Left lobe of liver (tissue), 2 donors: ENCODE measurements at places on chromosomes 4 and X.

DNA sequence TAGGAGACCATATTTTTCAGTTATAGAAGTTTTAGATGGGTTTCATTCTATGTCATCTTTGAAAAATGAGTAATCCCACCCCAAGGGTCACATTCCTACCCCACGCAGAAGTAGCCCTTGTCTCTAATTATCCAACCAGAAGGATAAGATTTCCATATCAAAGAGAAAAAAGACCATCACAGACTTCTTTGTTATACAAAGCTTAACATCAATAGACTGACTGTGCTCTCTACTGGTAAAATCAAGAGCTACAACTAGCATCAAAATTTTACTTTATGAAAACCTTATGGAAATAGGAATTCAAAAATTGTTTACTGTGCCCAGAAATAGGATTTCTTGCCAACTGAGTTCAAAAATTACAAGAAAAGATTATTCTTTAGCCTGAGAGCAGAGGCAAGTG, 24.9 kb downstream of the TNMD start:
- DNase-seq: no peak

DNA sequence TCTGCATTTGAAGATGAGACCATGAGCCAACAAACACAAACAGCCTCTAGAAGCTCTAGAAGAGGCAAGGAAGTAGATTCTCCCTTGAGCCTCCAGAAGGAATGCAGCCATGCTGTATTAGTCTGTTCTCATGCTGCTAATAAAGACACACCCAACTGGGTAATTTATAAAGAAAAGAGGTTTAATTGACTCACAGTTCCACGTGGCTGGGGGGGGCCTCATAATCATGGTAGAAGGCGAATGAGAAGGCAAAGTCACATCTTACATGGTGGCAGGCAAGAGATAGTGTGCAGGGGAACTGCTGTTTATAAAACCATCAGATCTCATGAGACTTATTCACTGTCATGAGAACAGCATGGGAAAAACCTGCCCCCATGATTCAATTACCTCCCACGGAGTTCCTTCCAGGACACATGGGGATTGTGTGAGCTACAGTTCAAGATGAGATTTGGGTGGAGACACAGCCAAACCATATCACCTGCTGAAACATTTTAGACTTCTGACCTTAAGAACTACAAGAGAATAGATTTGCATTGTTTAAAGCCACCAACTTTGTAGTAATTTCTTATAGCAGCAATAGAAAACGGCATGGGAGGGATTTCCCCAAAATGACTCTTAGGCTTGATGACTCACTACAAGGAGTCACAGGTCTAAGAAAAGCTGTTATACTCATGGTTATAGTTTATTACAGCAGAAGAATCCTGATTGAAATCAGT, 284.4 kb upstream of the SFRP2 start:
- DNase-seq: no peak

DNA sequence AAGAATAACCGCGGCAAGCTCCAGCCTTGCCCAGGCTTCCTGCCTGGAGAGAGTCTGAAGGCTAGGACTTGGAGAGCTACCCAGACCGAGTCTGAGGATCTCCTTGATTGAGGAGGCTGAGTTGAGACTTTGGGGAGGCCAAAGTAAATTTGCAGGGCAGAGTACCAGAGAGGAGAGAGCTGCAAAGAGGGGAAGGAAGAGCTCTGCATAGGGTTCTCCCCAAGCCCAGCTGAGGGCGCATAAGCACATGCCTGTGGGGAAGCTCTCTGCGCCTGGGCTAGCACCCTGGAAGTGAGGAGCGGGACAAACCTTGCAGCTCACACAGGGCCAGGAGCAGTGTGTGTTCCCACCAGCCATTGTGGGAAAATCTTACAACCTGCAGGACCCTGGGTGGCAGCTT, 56.1 kb downstream of the FAM193A start:
- DNase-seq: no peak

GRCh38 chr4:71526637-71527406, 188.0 kb downstream of the SLC4A4 start:
- no peak for DNase-seq

DNA sequence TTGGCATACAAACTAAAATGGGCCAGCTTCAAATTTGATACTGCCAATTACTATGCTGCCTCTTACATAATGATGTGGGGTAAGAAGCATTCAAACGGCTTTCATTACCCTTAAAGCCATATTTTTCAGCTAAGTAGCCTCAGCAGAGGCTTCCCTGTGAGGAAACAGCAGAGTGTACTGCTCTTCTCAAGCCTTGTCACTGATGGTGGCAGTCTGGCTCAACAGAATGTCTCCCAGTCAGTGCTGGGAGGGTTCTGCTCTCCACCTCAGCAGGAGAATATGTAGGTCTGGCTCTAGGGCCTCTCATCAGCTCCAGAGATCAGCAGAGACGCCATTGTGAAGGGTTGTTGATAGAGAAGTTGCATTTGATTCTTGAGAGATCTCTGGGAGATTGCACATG, 44.6 kb upstream of the MBNL3 start:
- DNase-seq: no peak

DNA sequence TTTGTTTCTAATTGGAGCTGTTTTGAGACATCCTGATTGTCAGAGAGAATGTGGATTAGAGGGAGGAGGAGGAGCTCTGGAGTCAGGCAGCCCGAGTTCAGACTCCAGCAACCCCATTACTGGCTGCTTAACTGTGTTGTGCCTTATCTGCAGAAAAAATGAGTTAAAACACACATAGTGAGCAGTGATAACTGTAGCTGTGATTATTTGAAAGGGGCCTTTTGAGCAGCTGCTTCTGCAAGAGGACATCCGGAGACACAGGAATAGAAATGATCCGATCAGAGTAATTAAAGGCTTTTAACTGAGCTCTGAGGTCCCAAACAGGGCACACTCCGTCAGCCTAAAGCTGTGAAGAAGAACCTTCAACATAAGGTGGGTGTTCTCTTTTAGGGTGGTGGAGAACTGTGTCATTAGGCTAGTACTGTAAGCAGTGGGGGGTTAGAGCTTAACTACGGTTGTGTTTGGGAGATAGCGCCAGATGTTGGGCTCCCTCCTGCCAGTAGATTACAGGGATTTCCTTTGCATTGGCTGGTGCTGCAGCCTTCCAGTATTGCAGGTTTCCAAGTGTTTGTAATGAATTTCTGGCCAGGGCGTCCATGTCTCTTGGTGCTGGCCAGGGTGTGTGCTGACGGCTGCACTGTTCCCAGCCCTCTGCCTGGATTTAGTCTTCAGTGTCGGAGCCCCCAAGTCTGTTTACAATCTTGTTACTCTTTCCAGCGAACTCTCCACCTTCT, 24.3 kb downstream of the ADD1 start:
- no peak for DNase-seq

DNA sequence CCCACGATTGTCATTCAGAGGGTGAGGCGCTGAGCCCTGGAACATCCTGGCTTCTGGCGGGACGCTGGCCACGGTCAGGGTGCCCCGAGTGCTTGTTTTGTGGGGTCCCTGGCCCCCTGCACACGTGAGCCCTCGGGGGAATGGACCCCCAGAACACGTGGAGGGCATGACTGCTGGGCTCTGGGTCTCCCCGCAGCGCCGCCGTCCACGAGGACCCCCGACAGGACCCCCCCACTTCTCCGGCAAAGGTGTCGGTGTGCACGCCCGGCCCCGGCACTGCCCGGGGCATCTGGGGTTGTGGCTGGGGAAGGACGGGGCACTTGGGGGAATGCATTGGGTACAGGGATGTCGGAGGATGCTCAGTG, 13.9 kb upstream of the GTPBP6 start:
- DNase-seq: no peak
